ENCODE measurements at places on chromosomes 4 and X. TPM values are rescaled to one million over a fixed set of nuclear protein-coding genes. Genes with fewer than 3 reads are reported as not detected.
A peak's percentile ranks its signal among the peaks of the same experiment; 100 is the strongest.

DNA sequence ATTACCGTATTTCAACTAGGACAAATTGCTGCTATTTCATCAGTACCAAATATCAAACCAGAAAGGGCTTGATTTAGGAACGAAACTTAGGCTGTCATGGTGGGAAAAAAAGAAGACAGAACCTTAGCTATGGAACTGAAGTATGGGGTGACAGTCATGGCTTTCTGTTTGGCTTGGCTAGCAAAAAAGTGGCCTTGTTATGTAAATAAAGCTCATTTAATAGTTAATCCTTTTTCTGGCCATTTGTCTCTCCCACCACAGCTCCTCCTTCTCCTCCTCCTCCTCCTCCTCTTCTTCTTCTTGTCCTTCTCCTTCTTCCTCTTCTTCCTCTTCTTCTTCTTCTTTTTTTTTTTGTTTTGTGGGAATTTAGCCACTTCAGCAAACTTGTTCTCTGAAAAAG, 434.7 kb upstream of the NDST4 start:
- DNase-seq = no peak

- DNase-seq = no peak
These were observed 20.6 kb downstream of the SLC39A8 start for GRCh38 chr4:102324730-102325129.

GRCh38 chr4:142696334-142697122, 149.6 kb downstream of the INPP4B start:
- DNase-seq = peak; percentile 34

- DNase-seq = peak; percentile 72
These were observed 67.2 kb upstream of the C1GALT1C1 start for GRCh38 chrX:120697053-120697452.

DNA sequence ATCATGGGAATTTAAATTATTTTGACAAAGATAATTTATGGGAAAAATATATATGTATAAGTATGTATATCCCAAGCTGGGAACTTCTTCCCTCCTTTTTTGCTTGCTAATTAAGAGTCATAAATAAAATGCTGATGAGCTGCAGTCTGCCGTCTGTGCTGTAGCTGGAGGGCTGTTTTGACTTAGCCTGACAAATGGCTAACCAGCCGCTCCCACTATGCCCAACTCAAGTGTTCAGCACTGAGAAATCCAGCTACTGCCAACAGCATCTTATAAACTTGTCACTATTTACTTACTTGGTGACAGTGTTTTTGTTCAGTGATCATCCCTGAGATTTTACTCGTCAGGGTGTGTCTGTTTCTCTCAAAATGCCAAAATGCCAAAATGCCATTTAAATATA, 171.2 kb upstream of the PGRMC2 start:
- DNase-seq = no peak

GRCh38 chrX:50100188-50100587, 100.6 kb downstream of the AKAP4 start:
- peak; percentile 3 for DNase-seq

GRCh38 chr4:165625281-165625680, 246.5 kb downstream of the CPE start:
- no peak for DNase-seq

DNA sequence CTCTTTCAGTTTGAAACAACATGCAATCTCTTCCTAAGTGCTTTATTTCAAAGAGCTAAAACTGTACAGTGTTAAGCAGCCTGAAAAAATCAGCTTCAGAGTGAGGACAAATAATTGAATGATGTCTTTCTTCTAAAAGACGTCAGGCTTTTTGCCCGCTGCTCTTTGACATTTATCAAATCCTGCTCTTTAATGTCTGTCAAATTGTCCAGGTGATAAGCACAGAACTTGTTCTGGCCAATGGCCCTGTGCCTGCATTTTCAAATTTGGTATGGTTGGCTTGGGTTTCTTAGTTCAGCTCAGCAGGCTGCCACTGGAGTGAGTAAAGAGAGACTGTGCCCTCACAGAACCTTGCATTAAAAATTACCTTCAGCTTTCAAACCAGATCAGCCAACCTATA, 712.9 kb upstream of the LCORL start:
- DNase-seq = no peak

DNA sequence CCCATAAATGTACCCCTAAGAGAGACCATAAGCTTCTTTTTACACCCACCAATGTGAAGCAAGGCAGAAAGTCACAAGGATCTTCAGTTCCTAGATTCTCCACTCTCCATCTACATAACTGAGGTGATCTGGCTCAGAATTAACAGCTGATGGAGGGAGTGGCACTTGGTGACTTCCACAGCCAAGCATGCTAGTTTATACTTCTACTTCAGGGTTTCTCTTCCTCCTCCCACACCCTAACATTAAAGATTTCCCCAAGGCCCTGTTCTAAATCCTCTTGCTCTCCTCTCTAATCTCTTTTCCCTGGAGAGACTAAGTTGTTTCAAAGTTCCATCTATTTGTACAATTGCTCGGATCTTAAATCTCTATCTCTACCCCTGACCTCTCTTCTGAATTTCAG, 81.1 kb downstream of the MBNL3 start:
- no peak for DNase-seq

DNA sequence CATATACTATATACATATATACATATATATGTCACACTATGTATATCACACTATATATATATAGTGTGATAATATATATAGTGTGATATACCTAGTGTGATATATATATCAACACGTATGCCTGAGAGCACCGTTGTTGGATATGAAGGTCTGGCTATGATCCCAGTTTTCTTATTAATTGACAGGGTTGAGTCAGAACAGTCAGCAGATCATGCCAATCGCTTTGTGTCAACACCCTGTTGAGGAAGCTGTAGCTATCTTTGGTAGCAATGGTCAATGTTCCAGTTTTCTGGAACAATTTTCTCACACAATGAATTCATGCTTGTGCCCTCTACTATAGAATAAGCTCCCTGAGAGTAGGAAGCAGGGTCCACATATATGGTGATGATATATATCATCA, 496.0 kb upstream of the AGA start:
- no peak for DNase-seq

GRCh38 chr4:5192271-5192670, 141.0 kb downstream of the STK32B start:
- DNase-seq = no peak

DNA sequence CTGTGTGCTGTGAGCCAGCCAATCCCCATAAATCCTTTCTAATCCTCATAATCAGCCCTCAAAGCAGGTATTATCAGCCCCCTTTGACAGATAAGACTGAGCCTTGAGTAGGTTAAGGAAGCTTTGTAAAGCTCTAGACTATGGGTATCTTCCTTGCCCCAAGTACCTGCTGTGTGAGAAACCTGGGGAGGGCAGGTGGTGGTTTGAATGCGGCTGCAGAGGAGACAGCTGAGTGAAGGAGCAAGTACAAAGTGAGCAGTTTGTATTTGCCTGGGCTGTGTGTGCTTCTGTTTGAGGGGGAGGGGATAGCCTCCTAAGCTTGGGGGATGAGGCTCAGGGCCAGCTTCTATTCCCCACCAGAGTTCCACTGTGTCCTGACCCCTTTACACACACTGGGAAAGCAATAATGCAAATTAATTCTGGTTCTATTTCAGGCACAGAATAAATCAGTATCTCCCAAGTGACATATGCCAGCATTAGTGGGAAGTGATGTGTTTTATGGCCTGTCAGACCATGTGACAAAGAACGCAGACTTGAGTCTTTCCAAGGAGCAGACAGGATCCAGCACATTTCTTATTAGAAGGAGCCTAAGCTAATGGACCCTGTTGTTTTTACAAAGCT, 63.5 kb downstream of the EVC start:
- DNase-seq = no peak

Gene GASK1B
- total RNA-seq = not detected

Gene LPAR4
- not detected for total RNA-seq

Gene VAMP7
- 30.5 TPM for total RNA-seq

Gene MEPE
- not detected for total RNA-seq

Gene ETDB
- not detected for total RNA-seq

All from activated CD8-positive, alpha-beta T cell treated with anti-CD3 and anti-CD28 coated beads for 36 hours (primary cell).